ENCODE measurements at places on chromosomes 7 and 10.

GRCh38 chr10:70253878-70254765 is 20.9 kb upstream of the PPA1 start:
- no peak for DNase-seq

- no peak for DNase-seq
Observed at GRCh38 chr7:48424731-48425130, 253.5 kb downstream of the ABCA13 start.

DNA sequence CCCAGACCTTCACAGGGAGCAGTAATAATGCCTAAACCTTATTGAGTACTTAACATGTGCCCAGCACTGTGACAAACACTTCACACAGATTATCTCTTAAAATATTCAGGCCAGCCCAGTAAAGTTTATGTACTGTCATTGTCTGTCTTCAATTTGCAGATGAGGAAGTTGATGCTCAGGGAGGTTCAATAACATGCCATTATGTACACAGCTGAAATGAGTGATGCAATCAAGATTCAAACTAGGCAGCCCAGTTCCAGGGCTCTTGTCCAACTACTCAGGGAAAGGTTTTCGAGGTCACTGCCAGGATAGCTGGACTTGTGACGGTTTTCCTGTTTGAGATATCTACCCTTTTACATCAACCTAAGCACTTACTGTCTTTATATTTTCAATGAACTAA is 56.1 kb downstream of the AUTS2 start:
- DNase-seq = no peak

DNA sequence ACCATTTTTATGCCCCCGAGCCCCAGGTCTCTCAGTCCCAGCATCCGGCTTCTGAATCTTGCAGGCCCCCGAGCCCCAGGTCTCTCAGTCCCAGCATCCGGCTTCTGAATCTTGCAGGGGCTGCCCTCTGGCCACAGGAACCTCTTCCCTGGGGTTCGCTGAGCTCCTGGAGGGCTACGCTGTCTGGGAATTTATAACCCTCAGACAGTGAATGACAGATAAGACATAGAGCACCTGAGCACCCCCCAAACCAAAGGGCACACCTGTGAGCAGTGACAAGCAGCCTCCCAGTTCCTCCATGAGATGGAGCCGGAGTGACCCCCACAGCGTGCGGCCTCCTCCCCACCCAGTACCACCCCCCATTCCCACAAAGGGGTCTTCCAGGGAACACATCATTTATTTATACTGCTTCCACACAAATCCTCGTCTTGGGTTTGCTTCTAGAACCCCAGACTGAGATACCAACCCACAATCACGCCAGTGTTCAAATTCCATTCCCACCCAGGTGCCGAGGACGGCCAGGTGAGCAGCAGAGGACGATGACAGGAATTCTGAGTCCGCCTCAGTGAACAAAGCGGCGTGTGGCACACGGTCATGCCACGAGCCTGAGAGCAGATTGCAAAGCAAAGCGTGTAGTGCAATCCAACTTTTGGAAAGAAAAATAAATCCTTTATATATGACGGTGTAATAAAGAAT is 57.7 kb upstream of the FAM20C start:
- no peak for DNase-seq

DNA sequence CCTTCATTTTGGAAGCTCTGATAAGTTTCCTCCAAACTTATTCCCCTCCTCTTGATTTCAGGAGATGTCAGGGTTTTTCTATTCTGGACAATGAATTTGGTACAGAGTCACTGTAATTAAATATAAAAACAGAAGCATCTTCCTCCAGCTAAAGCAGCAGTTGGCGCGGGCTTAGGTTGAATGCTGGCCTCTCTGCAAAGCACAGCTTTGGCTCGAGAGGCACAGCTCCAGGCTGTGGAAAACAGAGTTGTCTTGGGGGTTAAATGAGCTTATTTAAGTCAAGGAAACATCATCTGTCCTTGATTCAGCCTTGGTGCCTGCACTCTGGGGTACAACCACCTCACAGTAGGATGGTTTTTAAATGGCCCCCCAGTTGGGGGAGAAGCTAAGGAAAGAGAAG is 35.0 kb upstream of the PDCD4 start:
- no peak for DNase-seq

- DNase-seq = no peak
Observed at GRCh38 chr10:68816796-68817412, 10.4 kb upstream of the STOX1 start.

DNA sequence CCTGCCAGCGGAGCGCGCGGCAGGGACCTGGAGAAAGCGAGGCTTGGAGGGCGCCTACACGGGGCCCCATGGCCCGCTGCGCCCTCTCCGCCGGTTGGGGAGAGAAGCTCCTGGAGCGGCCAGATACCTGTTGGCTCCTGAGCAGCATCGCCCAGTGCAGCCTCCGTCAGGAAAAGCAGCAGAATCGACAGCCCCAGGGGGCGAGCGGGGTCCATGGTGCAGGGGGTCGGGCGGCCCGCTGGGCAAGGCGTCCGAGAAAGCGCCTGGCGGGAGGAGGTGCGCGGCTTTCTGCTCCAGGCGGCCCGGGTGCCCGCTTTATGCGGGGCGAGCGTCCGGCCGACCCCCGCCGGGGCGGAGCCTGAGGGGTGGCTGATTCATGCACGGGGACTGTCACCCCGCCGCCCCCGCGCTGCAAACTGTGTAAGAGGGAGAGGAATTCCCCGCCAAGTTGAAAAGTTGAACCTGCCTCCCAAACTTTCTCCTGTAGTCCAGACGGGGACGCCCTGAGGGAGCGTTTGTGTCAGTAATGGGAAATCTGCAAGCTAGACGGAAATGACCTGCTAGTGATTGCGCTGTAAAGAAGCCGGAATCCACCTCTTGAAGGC is at the start of gene TFPI2:
TSS of gene TFPI2 (minus strand) at position 290 of the 605 bp plus-strand sequence. CDS start at position 215, 75 bp downstream.
- no peak for DNase-seq

DNA sequence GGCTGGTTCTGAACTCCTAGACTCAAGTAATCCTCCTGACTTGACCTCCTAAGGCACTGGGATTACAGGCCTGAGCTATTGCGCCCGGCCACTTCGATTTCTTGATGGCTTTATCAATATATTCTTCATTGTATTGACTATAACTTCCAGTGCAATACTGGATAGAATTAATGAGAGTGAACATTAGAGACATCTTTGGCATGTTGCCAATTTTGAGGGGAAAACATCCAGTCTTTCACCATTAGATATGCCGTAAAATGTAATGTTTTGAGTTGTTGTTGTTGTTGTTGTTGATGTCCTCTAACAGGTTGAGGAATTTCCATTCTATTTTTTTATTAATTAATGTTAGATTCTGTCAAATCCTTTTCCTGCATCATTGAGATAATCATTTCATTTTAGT is 578.9 kb downstream of the ZWINT start:
- DNase-seq = no peak

DNA sequence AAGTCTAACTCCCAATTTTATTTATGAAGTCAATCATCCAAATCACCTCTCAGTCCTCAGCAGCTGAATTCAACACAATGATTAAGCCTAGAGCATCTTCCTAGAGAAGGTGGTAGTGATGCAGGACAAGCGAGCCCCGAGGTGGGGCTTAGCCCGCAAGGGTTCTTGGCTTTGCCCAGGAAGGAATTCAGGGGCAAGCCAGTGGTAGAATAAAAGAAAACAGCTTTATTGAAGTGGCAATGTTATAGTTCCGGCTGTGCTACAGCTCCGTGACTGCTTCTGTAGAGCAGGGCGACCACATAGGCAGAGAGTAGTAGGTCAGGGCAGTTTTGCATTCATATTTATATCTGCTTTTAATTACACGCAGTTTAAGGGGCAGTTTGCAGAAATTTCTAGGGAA is 18.1 kb downstream of the IL2RA start:
- no peak for DNase-seq

DNA sequence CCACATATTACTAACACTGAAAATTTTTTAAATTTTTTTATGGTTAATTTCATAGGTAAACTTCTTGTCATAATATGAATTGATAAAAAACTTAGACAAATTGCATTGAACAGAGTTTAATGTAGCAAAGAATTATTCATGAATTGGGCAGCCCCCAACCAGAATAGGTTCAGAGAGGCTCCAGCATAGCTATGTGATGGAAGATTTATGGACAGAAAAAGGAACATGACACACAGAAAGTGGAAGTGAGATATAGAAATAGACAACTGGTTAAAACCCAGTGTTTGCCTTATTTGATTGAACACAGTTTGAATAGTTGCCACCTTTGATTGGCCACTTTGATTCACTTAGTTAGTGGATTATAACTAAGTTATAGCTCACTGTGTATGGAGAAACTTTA is 87.2 kb downstream of the AHR start:
- DNase-seq = no peak

DNA sequence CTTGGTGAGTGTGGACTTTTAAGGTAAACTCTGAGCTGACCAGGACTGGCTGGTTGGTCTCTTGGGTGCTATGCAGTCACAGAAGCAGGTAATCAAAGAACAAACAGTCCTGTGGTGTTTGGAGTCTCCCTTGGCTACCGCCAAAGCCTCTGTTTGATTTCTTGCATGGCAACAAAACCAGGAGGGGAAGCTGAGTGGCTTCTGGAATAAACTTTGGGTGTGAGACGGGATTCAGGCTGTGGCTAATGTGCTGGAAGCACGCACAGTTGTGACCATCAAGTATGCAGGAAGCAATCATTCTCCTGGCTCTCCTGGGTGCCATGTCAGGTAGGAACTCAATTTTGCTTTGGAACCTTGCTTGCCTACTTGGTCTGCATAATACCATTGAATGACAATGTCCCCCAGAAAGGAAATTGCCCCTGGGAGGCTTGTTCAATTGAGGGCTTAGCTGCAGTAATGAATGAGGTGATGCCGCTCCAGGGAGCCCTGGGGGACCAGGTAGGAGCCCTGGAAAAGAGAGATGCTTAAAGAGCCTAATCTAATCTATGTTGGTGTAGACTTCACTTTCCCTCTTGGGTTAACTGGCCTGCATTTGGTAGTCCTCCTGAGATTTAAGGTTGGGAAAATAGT is at the start of gene CDHR3:
TSS of gene CDHR3 (plus strand) at position 227 of the 630 bp plus-strand sequence. CDS start at position 282, 55 bp downstream.
- no peak for DNase-seq

DNA sequence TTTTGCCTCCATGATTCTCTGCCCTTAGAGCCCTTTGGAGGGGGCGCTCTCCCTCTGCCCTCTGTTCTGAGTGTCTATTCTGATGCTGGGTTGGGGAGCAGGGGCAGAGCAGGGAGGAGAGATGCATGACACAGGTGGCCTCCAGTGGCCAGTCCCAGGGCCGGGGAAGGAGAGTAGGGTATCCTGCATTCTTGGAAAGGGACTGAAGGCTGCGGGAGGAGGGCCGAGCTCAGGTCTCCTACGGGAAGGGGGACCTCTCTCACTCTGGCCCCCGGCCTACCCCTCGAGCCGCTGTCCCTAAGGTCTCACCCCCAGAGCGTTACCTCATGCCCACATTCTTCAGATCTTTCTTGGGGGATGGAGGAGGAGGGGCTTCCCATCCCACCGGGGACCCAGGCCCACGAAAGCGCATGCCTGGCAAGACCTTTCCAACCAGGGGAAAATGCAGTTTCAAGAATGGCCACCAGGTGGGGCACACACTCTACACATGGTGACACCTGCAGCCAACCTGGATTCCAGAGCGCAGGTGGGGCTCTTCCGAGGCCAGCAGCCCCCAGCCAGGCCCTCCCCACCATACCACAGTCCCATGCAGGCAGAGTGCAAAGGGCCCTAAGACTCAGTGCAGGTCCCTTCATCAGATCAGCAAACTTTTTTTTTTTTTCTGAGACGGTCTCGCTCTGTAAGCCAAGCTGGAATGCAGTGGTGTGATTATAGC is 86.4 kb downstream of the MYL10 start:
- no peak for DNase-seq

DNA sequence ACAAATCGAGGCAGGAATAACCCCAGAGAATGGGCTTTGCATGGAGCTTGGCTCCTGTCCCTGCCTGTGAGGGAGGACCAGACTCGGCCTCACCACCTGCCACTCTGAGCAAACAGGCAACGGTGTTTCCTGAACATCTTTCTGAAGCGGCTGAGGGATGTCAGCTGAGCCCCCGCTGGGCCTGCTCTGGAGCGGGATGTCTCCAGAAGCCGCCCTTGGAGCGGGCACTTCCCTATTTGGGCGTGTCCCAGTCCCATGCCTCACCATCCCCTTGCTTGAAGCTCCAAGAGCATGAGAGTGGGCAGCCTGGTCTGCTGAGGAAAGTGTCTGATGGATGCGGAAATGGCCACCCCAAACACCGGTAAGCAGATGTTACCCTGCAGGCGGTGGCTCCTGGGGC is 10.2 kb downstream of the ALKBH4 start:
- no peak for DNase-seq

Data from cortex of kidney (tissue), 1 donor.